ENCODE measurements at places on chromosomes 5 and 9. TPM values are rescaled to one million over a fixed set of nuclear protein-coding genes. Genes with fewer than 3 reads are reported as not detected.
A peak's percentile ranks its signal among the peaks of the same experiment; 100 is the strongest.

Gene GPR151
- total RNA-seq, result not detected

Gene BRD3
- total RNA-seq, result 83.7 TPM

Gene LCN9
- total RNA-seq, result 1.7 TPM

Gene PCDHA3
- total RNA-seq, result 0.32 TPM

Gene NOTCH1
- 104 TPM for total RNA-seq

GRCh38 chr5:146607659-146608332 is 91.8 kb upstream of the GPR151 start:
- peaks cover 7% of the 10 kb centered on the region for H3K36me3 ChIP-seq
- H3K27me3 ChIP-seq, result no peaks in the 10 kb centered on the region
- no peak for DNase-seq
- peak overlapping the region; percentile 65 for H3K27ac ChIP-seq
- H3K4me3 ChIP-seq, result no peak overlapping the region

- no peak overlapping the region for H3K27ac ChIP-seq
- H3K27me3 ChIP-seq, result no peaks in the 10 kb centered on the region
- peaks cover 4% of the 10 kb centered on the region for H3K4me1 ChIP-seq
These were observed 26.0 kb upstream of the SLC2A8 start for GRCh38 chr9:127370672-127371648.

- peaks cover 15% of the 10 kb centered on the region for H3K4me1 ChIP-seq
- H3K27me3 ChIP-seq, result no peaks in the 10 kb centered on the region
- peak overlapping the region; percentile 97 for H3K27ac ChIP-seq
- no peak overlapping the region for H3K4me3 ChIP-seq
These were observed 51.0 kb downstream of the SH3PXD2B start for GRCh38 chr5:172403189-172403796.

GRCh38 chr5:136242136-136242535 is 49.2 kb upstream of the SMIM32 start:
- H3K27ac ChIP-seq, result no peak overlapping the region
- H3K27me3 ChIP-seq, result peaks cover 9% of the 10 kb centered on the region
- DNase-seq, result no peak
- no peaks in the 10 kb centered on the region for H3K4me1 ChIP-seq
- no peak overlapping the region for H3K4me3 ChIP-seq

DNA sequence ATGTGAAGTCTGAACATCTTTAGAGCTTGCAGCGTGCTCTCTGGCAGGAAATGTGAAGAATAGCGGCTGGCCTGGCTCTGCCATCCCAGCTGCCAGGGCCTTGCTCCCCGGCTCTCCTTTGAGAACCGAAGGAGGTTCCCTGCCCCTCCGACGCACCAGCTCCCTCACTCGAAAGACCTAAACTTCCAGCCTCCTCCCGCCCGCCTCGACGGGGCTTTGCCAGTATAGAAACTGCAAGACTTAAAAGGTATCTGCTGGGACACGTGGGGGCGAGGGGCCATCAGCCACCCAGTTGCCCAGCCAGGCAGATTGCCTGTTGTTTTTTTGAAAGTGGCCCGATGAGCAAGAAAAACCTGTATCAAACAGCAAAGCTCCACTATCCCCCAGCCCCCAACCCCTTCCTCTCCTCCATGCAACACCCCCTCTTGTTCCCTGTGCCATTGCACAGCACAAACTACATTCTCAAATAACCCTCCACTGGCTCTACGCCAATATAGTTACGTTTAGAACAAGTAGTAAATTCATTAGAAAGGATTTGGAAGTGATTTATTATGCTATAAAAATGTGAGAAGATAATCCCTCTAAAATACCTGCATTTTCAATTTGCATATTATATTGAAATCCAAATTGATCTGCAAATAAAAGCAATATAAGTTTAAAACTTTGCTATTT is 331.9 kb downstream of the MED10 start:
- H3K4me3 ChIP-seq, result no peak overlapping the region
- H3K27me3 ChIP-seq, result peaks cover 29% of the 10 kb centered on the region
- DNase-seq, result no peak

DNA sequence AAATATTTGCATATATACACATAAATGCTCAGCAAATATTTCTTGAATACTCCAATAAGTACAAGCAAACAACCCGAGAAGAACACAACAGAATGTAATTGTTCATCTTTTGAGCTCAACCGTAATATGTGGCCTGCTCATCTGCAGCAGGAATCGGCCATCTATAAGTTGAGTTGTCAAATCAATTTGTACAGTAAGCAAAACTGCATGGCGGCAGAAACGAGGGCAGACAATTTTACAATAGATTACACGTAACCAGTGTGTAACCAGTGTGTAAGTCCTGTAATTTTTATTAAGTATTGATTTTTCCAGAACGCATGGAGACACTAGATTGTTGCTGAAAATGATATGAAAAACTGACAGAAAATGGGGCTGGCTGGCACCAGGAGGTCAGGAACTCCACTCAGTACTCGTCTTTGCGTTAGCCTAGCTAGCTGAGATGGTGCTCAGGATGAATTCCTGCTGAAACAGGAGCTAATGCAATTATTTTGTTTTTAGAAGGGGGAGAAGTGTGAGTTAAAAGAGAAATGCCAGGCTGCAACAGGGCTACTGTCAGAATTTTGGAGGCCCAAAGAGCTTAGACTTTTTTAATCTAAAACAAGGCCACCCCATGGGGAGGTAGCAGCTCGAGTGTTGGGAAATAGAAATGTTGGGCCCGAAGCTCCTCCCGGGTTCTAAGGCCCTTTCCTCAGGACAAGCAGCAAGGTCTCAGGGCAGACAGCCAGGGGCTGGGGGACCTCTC is 682 bp downstream of the DHX29 start:
- H3K27ac ChIP-seq, result no peak overlapping the region
- no peak for DNase-seq
- H3K27me3 ChIP-seq, result no peaks in the 10 kb centered on the region
